ENCODE measurements at places on chromosomes 3 and 15.

GRCh38 chr3:14178247-14179113 lies at the start of the genes LSM3 and XPC:
Gene LSM3 (plus strand): TSS chr3:14178817. CDS start chr3:14178861, 44 bp downstream.
Gene XPC (minus strand): TSS chr3:14178601. CDS start chr3:14178568, 33 bp downstream.
- DNase-seq, result peak; percentile 93

GRCh38 chr3:126837773-126838172 lies 133.7 kb downstream of the CHCHD6 start:
- DNase-seq, result no peak

DNA sequence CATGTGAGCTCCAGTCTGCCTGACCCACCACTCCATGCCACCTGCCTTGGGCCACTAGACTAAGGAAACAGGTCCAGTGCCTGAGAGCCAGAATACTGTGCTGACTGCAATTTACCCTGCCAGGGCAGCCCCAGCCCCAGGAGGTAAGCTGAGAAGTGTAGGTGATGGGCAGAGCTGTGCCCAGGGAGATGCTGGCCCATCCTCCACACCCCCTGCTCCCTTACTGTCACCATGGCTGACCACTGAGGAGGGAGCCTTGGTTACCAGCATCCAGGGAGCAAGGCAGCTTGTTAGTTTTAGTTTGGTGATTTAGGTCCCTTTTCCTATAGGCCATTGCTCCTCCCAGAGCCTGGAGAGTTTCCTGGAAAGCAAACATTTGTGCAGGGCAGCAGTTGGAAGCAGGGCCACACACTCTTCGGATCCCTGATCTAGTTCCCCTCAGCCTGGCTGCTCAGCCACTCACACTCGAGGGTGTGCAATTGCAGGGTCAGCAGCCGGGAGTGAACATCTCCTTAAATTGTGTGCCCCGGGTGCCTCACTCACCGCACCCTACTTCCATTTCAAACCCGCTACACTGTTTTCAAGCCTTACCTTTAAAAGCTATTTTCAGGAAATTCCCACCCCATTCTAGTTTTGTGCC lies 2.0 kb downstream of the GALNT15 start:
- no peak for DNase-seq

DNA sequence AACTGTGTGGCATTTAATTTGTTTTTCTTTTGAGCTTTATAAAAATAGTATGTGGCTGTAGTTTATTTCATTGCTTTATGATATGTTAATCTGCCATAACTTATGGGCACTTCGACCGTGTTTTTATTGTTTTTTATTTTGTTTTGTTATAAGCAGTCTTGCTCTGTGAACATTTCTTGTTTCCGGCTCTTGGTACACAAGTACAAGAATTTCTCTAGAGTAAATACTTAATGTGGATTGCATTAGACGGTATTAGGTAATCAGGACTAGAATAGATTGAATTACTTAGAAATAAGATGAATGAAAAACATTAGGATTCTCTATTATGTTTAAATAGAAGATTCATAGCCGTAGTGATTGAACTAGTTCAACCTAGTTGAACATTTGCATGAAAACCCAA lies 2.1 kb downstream of the ZFAND6 start:
- no peak for DNase-seq

DNA sequence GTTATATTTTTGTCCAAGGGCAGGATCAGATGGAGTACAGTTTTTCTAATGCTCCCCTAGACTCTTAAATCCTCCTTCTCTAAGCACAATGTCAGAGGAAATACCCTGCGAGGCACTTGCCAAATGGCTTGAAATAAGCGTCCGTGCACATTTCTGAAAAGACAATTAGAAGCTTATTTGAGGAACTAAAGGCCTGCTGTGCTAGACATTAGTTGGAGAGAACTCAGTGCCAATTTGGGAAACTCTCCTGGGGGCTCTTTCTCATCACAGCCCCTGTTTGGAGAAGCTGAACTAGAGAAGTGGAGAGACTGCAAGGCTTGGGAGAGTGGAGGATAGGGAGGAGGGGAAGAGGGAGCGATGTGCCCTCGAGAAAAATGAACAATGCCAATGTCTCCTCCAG lies 247.6 kb upstream of the C2CD4B start:
- DNase-seq, result no peak

DNA sequence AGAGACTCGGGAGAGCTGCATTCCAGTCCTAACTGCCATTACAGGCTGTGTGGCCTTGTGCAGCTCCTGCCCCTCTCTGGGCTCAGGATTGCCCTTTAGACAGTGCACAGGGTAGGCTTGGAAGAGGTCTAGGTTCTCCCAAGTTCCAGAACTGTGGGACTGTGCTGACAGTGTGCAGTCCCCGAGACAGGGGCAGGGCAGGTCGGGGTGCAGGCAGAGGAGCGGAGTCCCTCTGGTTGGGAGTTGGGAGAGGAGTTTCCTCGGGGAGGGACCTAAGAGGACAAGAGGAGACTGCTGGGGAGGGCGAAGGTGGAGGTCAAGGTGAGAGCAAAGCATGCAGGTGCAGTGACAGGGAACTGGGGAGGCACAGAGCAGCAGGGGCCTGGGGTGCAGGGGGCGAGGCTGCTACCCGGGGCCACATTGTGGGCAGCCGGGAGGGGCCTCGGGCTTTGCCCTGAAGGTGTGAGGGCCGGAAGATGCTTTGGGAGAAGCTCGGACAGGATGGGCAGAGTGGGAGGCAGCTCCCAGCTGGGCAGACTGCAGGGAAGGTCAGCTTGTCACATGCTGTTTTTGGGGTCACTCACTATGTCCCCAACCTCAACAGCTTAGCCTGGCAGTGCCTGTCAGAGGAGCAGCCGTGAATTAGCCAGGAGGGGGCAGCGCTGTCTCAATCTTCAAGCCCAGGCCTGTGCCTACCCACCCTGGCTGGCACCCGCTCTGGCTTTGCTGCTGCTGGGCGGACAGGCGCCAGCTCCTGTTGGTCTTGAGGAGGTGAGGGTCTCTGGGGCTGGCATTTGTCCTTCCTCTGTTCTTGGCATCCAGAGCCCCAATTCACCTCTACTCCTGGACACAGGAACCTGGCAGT lies 15.4 kb upstream of the CSPG4 start:
- no peak for DNase-seq

- no peak for DNase-seq
These were observed 301.2 kb upstream of the ARHGEF26 start for GRCh38 chr3:153820035-153820434.

DNA sequence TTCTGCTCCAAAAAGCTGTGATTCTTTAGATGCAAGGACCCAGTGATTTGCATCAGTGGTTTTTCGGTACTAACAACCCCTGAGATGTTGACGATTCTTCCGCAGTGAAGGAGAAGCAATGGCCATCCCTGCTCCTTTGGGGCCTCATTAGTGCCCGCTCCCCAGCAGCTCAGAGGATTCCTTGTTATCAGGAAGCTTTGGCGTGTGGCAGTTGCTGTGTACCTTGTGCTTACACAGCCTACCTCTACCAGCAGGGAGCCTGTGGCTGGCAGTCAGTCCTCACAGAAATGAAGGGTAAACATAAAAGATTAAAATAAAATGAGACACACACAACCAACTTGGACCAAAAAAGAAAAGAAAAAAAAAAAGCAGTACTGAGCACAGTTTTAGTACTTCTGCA lies 55.2 kb downstream of the CNTN3 start:
- no peak for DNase-seq

- no peak for DNase-seq
These were observed 8.0 kb upstream of the GSK3B start for GRCh38 chr3:120102232-120102631.

GRCh38 chr15:95663156-95664100 lies 667.1 kb upstream of the NR2F2 start:
- no peak for DNase-seq

GRCh38 chr3:75329476-75330097 lies 334.5 kb upstream of the FRG2C start:
- DNase-seq, result no peak
